NCI-H187 (cell line): ENCODE measurements at places on chromosomes 12 and 14.

- DNase-seq, result no peak
These were observed 938.8 kb upstream of the FBXO33 start for GRCh38 chr14:40371011-40371410.

- DNase-seq, result no peak
These were observed 43.0 kb upstream of the TSPAN9 start for GRCh38 chr12:3034067-3034750.

- peak; percentile 58 for DNase-seq
These were observed 668 bp downstream of the APPL2 start for GRCh38 chr12:105235281-105235731.

GRCh38 chr14:100601914-100602313 is 14.7 kb upstream of the BEGAIN start:
- DNase-seq, result no peak

- no peak for DNase-seq
These were observed 519 bp downstream of the MORN3 start for GRCh38 chr12:121668750-121669520.

GRCh38 chr14:31479027-31479426 is 8.8 kb downstream of the GPR33 start:
- no peak for DNase-seq

DNA sequence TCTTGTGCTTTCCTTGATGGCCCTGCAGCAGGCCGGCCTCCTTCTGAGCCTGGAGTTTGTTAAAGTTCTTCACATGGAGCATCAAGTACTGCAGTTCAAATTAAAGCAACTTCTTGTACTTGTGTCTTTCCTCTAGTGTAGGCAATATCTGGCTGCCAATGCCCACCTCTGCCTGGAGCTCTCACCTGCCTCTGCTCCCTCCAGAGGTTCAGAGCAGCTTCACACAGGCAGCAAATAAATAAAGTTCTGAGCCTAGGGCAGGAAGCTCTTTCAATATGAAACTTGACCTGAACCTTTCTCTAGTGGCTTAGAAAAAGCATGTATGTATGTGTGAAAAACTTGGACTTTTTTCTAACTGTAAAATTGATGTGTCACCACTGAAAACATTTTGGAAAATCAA is 65.9 kb downstream of the ITPR2 start:
- no peak for DNase-seq

GRCh38 chr12:113347107-113347506 is 11.3 kb upstream of the PLBD2 start:
- no peak for DNase-seq

DNA sequence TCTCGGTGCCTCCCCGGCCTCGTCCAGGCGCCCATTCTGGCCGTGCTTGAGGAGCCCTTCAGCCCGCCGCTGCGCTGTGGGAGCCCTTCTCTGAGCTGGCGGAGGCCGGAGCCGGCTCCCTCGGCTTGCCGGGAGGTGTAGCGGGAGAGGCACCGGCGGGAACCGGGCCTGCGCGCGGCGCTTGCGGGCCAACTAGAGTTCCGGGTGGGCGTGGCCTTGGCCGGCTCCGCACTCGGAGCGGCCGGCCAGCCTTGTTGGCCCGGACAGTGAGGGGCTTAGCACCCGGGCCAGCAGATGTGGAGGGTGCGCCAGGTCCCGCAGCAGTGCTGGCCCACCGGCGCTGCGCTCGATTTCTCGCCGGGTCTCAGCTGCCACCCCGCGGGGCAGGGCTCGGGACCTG is 168.7 kb upstream of the RPL10L start:
- DNase-seq, result no peak

DNA sequence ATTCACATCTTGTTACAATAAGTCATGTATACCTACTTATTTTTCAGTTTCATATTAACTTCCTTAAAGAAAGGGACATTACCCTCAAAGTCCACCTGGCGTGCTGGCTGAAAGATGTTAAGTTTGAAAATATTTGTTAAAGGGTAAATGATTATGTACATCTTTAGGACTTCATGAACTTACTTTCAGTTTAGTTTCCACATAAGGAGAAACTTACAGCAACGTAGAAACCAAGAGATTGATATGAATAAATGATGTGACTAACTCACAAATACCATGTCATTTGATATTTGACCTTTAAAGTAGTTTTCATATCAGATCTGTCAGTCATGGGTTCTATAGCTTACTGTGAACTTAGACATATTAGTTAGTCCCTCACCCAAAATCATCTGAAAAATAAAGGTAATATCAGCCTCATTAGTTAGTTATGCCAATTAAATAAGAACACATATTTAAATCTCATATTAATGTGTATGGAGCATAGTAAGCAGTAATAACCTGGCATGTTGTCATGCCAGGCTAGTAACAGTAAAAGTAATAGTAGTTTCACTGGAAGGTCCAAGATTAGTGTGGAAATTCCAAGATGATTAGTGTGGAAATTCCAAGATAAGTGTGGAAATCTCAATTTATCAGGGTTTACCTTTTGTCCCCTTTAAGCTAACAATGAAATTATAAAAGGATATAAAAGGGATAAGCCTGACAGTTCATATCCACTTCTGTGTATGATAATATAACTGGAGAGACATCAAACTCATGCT is 1.9 kb upstream of the CLEC2D start:
- no peak for DNase-seq

DNA sequence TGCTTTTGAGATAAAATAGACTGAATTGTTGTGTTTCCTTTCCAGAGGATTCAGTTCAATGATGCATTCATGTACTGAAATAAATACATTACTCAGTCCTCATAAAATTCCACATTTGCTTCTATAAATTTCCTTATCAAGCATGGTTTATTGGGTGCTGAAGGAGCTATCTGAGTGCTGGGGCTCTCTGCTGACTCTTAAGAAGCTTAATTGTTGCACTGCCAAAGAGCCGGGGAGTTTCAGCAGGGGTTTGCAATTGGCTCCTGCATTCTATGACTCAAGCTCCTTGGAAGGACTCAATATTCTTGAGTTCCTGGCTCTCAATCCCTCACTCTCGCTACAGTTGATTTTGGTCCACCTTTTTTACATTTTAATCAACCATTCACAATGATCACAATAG is 69.8 kb upstream of the PYGL start:
- DNase-seq, result no peak

GRCh38 chr14:74551431-74552371 is 58.1 kb downstream of the ISCA2 start:
- DNase-seq, result no peak
